ENCODE measurements at places on chromosomes 16 and 17.

GRCh38 chr17:45900136-45900535, 5.8 kb downstream of the MAPT start:
- no peak for DNase-seq

DNA sequence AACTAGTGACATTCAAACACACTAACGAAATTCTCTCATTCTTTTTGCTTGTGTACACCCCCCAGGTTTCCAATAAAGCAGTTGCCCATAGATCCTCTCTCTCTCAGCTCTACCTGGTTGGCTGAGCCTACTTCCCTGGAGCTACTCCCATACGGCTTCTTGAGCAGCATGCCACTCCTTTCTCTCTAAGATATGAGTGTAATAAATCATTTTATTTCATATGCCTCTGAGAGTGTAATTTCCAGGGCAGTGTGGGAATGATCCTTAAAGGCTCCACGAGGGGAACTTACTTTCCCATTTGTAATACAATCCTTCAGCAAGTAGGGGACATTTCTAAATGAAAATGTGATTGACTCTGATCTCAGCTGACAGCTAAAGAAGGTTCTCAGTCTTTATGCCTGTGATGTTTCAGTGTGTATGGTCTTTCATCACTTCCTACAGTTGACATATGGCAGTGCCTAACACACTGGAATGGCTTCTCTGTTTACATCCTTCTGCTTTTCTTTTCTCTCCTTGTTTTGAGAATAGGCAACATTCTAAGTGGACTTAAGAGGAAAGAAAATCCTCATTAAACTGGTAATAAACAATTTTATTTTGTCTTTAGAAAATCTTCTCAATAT, 1194.3 kb upstream of the CDH8 start:
- DNase-seq: no peak

DNA sequence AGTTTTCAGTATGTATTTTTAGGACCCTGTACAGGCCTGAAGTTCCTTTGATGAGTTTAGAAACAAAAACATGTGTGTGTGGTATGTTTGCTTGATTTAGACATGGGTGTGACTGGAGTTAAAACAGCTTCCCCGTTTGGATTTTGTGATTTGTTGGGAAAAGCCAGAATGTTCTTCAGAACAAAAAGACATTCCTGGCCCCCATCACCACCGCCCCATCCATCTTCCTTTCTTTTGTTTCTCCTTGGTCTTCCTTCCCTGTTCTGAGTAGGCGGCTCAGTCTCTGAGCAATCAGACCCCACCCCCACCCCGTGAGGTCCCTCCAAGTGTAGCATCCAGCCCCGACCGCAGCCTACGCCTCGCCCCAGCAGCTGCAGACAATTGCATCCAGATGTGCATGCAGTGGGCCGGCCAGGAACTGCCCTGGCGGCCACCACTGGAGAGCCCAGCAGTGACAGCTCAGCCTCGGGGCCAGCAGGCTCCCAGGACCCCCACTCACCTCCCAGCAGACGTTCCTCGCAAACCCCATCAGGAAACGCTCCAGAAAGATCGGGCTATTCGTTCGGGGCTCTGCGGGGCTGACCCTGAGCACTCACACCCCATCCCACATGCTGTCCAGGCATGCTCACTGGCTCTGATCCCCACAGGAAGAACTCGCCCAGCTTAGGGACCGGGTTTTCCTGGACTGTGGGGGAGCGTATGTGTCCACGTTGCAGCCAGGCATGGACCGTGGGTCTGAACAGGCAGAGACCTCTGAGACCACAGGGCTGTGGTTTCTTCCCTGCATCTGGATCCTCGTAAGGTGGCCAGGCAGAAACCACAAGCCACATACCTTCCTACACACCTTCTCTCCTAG, 99.8 kb upstream of the CDH5 start:
- peak; percentile 91 for DNase-seq

- DNase-seq: no peak
These were observed 4.8 kb downstream of the SCGB1C2 start for GRCh38 chr17:142102-142661.

DNA sequence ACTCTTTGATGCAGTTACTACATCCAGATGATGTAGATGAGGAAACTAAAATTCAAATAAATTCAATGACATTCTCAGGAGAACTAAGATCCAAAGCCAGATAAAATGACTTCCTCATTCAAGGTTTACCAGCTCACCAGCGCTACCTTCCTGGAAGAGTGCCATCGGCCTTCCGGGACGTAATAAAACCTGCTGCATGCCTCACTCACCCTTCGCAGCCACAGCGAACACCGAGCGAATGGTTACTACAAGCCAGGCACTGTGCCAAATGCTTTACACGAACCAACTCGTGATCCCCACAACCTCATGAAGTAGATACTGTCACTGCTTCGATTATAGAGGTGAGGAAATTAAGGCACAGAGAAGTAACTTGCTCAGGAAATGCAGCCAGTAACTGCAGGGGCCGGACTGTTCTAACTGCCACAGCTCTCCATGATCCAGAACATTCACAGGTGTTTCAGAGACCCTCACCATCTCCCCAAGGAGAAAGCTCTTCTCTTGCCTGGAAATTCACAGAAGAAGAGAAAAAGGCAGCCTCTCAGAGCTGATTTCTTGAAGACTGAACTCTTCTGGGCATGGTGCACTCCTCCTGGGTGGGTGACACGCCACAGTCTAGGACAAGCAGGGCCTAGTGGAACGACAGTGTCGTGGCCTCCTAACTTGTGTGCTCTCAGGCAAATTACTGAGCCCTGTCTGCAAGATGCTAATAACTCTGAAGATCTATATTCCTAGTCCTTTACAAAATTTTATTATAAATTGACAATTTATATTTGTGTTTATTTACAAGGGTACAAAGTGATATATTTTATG, 46.8 kb downstream of the HIC1 start:
- no peak for DNase-seq
